ENCODE measurements at places on chromosomes 3 and 15.

DNA sequence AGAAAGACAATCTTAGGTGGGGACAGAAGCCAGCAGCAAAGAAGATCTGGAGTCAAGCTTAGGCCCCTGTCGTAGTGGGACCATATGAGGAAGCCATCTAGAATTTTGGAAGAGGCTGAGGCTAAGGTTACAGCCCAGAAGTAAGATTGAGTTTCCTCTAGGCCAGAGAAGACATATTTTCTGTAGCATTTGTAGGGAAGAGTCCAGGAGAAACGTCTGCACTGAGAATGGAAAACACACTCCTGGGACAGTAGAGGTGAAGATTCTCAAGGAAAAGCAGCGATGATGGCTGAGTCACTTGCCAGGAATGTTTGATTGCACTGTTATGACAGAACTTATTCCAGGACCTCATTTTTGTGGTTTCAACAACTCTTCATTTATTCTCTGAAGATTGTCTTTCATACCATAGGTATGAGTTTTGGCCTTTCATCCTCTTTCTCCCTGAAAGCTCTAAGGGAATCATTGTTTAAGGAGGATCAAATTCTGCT, 107.2 kb downstream of the GTPBP8 start:
- no peak for DNase-seq

DNA sequence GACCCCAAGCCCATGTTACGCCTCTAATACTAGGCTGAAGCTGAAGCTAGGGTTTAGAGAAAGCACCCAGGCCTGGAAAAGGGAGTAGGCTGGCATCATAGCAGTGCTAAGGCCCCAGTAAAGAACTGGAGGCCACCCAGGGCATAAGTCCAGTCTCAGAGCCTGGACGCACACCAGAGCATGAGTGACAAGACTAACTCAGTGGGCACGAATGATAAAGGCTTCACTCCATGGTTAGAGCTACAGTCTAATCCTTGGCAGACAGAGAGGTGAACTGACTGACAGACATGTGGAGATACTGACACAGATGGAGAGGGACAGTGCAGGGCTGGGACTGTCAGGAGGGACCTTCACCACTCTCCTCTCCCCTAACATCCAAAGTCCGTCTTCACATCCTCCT, 139.8 kb downstream of the KCNMB2 start:
- no peak for DNase-seq

DNA sequence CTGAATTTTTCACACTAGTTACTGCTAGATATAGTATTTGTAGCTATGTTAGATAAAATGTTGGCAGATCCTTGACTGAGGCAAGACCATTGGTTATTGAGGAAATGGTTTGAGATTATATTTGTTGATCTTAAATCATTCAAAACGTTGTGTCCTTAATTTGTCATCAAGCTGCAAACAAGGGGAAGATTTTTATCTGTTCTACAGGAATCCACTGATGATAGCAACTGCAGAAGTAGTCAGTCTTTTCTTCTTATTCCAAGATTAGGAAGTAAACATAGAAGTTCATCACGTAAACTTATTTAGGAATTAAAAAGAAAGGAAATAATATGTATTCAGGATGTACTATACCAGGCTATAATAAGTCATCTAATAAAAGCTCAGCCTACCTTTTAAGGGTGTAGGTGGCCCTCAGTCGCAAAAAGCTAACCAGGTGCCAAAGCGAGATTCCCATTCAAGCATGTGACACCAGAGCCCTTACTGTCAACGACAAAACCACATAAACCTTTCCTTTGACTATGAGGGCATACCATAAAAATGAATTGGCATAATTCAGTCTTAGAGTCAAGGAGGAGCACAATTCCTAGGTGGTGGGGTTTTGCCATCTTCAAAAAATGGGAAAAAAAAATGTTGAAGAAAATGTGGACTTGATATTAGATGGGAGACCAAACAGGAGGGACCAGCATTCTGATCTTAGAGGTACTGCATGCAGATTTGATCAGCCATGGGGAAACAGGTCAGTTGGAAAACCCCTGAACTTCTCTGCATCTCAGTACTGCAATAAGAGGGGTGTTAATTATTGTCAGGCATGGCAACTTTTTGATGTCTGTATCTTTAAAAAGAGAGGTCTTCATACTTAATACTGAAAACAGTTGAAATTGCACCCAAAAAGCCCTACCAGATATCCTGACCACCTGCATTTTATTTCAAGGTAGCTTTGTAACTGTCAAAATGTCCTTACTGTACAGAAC, 212.5 kb upstream of the UBE2E1 start:
- no peak for DNase-seq

DNA sequence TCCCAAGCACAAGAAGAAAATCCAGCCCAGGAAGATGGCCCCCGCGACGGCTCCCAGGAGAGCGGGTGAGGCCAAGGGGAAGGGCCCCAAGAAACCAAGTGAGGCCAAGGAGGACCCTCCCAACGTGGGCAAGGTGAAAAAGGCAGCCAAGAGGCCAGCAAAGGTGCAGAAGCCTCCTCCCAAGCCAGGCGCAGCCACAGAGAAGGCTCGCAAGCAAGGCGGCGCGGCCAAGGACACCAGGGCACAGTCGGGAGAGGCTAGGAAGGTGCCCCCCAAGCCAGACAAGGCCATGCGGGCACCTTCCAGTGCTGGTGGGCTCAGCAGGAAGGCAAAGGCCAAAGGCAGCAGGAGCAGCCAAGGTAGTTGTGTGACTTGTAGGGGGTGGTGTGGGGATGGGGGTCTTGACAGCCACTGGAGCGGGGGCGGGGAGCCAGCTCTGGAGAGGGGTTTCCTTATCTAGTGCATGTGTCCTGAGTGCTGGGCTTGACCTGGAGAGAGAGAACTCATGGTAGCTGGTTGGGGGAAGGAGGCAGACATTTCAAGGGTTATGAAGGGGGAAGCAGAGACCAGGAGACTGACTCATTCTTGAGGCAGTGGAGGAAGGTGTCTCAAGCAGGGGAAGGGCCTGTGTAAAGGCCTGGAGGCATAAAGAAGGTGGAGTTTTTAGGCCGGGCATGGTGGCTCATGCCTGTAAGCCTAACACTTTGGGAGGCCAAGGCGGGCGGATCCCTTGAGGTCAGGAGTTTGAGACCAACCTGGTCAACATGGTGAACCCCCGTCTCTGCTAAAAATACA, 6.2 kb downstream of the H1-8 start:
- DNase-seq, result no peak

DNA sequence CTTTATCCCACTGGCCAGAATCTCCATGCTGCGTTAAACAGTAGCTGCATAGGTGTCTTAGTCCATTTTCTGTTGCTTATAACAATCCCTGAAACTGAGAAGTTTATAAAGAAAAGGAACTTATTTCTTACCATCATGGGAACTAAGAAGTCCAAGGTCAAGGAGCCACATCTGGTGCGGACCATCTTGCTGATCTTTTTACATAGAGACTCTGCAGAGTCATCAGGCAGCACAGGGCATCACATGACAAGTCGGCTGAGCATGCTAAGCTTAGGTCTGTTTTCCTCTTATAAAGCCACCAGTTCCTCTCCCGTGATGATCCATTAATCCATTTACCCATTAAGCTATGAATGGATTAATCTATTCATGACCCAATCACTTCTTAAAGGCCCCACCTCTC, 22.4 kb upstream of the FAM174B start:
- no peak for DNase-seq

DNA sequence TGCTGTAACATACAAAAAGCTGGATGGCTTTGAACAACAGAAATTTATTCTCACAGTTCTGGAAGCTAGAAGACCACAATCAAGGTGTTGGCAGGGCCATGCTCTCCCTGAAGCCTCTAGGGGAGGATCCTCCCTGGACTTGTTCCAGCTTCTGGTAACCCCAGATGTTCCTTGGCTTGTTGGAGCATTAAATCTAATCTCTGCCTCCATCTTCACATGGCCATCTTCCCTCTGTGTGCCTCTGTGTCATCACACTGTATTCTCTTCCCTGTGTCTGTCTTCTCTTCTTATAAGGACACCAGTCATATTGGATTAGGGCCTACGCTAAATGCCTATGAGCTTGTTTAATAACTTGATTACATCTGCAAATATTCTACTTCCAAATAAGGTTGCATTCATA, 109.5 kb downstream of the STAG1 start:
- no peak for DNase-seq

GRCh38 chr15:26974120-26974780, 3.3 kb downstream of the GABRG3 start:
- no peak for DNase-seq

DNA sequence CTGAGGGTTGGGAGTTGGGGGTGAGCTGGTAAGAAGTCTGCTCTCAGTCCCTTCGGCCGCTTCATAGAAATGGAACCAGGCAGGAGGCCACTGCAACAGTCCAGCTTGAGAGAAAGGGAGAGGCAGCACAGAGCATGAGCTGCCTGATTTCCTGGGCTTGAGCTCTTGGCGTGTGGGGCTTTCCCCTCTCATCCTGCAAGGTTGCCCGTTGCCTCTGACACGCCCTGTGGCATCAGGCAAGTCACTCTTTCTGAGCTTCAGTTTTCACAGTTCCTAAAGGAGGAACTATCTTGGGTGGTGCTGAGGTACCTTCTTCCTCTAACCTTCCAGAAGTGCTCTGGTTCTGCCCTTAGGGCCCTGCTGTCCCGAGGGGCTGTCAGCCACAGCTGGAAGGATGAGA, 4.9 kb downstream of the MESP2 start:
- no peak for DNase-seq

GRCh38 chr15:99151156-99151555, 46.3 kb downstream of the SYNM start:
- no peak for DNase-seq

DNA sequence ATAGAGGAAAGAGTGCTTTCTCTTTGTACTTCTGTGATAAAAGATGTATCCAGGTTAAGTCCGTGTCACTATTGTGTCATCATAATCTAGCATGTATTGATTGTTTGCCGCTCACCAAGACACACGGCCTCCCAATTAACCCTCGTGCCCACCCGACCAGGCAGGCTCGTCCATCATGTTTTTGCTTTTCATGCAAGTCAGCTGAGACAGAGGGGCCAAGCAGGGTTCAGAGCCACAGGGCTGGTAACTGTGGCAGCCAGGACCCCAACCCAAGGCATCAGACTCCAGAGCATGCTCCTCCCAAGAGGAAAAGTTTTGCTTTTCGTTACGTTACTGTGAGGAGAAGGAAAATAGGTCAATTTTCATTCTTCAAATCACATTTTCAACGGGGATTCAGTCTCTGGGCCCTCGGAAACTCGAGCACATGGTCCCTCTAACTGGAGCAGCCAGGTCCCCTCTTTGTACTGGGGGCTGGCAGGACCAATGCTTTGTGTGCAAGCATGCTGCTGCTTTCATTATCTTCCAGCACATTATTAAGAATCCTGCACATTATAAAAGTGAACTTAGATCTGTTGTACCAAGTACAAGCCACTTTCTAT, 161.1 kb upstream of the TOPAZ1 start:
- DNase-seq, result no peak

DNA sequence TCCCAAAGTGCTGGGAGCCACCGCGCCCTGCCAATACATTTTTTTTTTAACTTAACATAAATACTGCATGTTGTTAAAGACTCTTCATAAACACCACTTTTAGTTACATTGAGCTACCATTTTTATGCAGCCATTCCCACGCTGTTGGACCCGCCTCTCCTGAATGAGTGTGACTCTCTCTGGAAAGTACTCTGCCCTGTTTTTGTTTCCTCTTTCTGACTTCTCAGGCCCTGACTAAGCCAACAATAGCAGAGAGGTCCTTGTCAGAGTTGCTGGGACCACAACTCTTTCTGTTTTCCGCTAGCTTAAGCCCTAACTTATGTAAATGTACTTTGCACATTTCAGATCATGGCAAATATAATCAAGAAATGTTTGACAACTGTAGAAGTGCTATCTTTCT, 35.2 kb downstream of the PARP15 start:
- no peak for DNase-seq

DNA sequence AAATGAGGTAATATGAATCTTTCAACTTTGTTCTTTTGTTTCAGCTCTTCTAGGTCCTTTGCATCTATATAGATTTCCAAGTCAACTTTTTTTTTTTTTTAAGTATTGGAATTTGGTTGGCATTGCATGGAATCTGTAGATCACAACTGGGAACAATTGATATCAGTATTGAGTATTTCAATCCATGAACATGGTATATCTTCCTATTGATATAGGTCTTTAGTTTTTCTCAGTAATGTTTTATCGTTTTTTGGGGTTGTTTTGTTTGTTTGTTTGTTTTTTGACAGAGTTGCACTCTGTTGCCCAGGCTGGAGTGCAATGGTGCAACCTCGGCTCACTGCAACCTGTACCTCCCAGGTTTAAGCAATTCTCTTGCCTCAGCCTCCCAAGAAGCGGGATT, 137.2 kb downstream of the EEFSEC start:
- DNase-seq, result no peak

DNA sequence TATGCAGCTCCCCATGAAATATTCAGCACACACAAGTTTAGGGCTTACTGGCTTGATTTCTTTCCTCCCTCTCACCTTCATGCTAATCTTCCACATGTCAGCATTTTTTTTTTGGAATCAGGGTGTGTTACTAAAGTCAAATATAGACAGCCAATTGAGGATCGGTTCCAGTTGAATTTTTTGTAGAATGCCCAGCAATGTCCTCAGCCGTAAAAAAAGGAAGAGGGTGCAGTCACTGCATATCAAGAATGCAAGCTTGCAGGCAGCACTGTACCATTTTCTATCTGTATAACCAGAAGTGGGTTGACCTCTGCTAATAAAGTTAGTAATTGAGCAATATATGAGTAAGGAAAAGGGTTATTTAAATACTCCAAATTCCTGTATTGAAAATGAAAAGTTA, 51.4 kb upstream of the CHMP2B start:
- DNase-seq, result no peak

DNA sequence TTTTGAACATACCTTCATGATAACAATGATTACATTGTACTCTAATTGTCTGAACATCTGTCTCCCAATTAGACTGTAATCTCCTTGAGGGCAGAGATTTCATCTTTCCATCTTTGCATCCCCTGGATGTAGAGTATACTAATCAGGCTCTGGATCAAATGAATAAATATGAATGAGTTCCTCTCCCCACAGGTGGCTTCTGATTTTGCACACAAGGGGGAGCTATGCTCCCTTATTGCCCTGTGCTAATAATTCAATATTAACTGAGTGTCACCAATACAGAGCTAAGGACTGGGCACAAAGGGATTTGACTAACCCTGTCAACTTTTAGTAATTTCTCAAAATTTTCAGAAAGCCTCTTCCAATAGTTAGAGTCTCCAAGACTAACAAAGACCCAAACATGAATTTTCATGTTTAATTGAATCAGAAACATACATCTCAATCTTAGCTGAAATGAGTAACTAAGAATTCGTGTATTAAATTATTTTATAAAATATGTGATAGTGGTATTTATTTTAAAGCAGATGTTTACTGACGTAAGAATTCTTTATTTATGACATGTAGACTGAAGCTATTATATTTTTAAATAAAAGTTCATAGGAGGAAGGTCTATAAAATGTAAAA, 3.0 kb downstream of the DUOXA1 start:
- peak; percentile 17 for DNase-seq

- DNase-seq, result no peak
Measured at GRCh38 chr3:64848822-64849221, 161.0 kb upstream of the ADAMTS9 start.

GRCh38 chr3:171932153-171932611, 89.0 kb downstream of the TMEM212 start:
- no peak for DNase-seq

- DNase-seq, result no peak
Measured at GRCh38 chr3:122880173-122880572, 85.3 kb downstream of the SLC49A4 start.

- DNase-seq, result no peak
Measured at GRCh38 chr3:55526332-55527030, 39.4 kb upstream of the WNT5A start.

Measured in HEK293T (cell line).